ENCODE measurements at places on chromosomes 13 and 19.

GRCh38 chr19:23273022-23273589 lies 22.9 kb upstream of the ZNF724 start:
- DNase-seq: peak; percentile 70

- no peak for DNase-seq
These were observed 6.2 kb downstream of the HSD17B14 start for GRCh38 chr19:48830088-48830487.

- no peak for DNase-seq
These were observed 656.9 kb upstream of the MIR17HG start for GRCh38 chr13:90690458-90691080.

- DNase-seq: no peak
These were observed 17.3 kb downstream of the LCP1 start for GRCh38 chr13:46164661-46165060.

- peak; percentile 92 for DNase-seq
These were observed 2.1 kb upstream of the HOOK2 start for GRCh38 chr19:12777217-12778016.

DNA sequence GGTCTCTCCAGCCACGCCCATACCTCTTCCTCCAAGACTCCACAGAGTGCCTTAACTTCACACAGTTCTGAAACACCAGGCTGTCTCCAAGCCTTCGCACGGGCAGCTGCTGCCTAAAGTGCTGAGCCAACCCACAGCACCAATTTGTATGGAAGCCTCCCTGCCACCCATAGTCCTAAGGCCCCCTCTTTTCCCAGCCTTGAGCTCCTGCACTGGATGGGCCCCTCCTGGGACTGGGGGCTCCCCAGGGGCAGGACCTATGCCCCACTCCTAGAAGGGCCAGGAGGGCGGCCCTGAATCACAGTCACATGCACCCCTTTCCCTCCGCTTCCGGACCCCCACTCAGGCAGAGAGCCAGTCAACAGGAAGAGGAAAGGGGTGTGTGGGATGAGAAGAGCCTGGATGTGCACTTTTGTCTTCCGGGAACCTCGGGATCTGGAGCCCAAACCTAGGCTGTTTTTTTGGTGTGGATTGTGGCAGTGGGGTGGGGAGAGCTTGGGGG lies 5.1 kb upstream of the FCER2 start:
- no peak for DNase-seq

DNA sequence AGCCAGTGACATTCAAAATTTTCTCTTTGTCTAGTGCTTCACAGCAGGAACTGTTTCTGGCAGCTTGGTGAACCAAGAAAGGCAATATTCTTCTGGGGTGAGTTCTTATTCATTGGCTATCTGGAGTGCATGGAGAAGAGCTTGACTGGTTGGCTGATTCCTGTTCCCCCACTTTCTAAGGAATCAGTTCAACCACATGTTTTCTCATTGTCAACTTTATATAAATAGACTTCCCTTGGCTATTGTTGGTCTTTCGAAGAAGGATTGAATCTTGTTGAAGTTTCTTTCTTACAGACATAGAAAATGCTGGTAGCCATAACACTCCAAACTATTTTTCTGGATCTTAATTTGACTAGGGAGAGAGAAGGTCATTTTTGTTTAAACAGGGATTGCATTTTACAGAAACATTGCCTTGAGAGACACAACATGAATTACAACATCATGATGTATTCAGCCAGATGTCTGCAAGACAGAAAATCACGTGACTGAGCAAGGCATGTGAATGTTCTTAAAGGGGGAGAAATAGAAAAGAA lies 85.2 kb downstream of the EDNRB start:
- DNase-seq: no peak

GRCh38 chr13:95536632-95537241 lies 15.8 kb upstream of the CLDN10 start:
- no peak for DNase-seq

- no peak for DNase-seq
These were observed 6.9 kb upstream of the ANGPTL4 start for GRCh38 chr19:8357007-8357521.

GRCh38 chr13:94143624-94144350 lies 335.7 kb downstream of the DCT start:
- no peak for DNase-seq

DNA sequence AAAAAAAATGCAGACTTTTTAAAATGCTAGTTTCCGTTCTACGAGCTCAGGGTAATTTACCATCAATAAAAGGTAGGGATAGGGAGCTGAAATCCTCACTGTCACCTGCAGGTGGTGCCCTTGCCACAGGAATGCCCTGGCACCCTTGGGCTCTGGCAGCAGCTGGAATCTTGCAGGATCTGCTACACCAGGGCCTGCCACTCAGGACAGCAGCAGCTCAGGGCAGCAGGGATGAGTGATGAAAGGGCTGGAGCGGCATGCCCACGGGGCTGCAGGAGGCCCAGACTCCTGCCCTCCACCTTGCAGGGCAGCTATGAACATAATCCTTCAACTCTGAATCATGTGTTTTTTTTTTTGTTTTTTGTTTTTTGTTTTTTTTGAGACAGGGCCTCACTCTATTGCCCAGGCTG lies 54.0 kb downstream of the GNG7 start:
- peak; percentile 82 for DNase-seq

GRCh38 chr19:6239871-6240676 lies 39.7 kb downstream of the MLLT1 start:
- no peak for DNase-seq

DNA sequence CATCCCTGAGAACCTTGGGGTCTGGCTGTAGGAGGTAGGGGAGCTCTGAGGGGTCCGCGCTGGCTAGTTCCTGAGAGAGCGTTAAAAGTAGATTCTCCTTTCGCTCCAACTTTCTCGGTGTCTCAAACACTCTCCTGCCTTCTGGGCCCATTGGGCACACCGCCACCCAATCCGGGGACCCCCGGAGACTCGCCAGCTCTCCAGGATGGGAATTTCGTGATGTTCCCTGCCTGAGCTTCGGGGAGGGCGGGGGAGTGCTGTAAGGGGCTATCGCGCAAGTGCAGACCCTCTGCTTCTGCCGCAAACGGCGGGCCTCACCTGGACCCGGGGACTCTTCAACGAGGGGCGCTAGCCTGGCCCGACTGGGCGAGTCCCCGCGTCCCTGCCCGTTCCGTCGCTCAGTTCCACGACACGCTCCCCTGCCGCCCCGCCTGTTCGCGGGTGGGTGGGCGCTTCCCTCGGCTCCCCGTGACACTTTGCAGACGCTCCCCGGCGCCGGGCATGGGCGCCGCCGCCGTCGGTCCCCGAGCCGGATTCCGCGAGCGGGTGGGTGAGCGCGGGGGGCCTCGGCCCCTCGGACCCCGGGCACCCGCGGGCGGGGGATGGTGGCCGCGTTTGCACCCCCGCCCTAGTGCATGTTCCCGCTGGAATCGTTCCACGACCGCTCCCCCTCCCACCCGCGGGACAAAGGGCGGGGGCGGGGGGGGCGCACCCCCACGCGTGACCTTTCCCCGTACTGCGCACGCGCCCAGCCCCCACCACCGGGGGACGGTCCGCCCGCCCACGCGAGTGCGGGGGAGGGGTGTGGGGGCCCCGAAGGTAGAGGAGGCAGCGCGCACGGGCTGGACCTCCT lies at the start of gene CCDC106:
Gene CCDC106, plus strand, starts transcription at position 481 of the 853 bp plus-strand sequence. CDS start 835 bp downstream, outside the sequence.
- no peak for DNase-seq

GRCh38 chr13:27493981-27494380 lies 43.6 kb upstream of the MTIF3 start:
- DNase-seq: no peak

- no peak for DNase-seq
These were observed 489.1 kb upstream of the TSHZ3 start for GRCh38 chr19:31838163-31838815.

GRCh38 chr13:113927661-113928581 lies 46.0 kb downstream of the C13orf46 start:
- peak; percentile 78 for DNase-seq

DNA sequence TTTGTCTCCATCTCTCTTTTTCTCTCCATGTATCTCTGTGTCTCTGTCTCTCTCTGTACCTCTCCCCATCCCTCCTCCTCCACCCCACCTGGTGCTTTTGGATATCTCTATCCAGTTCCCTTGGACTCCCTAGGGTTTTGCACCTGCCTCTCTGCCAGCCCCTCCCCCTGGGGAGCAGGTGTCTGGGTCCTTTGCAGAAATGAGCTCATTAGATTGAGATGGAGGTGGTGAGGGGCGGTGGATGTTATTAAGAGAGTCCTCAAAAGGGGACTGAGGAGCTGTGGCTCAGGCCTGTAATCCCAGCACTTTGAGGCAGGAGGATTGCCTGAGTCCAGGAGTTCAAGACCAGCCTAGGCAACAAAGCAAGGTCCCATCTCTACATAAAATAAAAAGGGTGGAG lies 2.1 kb downstream of the KCNN4 start:
- no peak for DNase-seq

DNA sequence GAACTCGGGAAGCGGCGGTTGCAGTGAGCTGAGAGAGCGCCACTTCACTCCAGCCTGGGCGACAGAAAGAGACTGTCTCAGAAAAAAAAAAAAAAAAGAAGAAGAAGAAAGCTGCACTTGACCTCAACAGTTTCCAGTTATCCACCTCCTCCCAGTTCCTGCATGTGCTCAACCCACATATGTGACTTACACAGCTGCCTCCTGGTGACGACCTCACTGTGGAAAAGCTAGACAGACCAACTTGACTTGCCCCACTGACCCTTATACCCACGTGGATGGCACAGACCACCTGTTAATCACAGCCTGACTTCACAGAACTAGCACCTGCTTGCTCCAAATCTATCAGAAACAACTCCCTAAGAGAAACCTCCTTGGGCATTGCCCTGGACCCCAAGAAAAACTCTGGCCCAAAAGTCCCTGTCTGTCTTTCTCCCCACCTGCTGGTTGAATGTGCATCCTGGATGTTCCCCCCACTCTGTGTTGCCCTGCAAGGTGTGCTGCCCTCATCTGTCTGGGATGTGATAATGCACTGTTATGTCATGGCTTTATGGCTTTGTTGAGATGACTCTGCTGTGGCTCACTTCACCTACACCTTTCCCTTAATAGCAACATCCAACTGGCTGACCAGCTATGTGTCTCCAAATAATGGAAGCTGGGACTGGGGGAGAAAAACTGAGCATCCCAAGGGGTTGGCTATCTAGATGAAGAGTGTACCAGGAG lies 2.8 kb downstream of the ZNF20 start:
- no peak for DNase-seq

DNA sequence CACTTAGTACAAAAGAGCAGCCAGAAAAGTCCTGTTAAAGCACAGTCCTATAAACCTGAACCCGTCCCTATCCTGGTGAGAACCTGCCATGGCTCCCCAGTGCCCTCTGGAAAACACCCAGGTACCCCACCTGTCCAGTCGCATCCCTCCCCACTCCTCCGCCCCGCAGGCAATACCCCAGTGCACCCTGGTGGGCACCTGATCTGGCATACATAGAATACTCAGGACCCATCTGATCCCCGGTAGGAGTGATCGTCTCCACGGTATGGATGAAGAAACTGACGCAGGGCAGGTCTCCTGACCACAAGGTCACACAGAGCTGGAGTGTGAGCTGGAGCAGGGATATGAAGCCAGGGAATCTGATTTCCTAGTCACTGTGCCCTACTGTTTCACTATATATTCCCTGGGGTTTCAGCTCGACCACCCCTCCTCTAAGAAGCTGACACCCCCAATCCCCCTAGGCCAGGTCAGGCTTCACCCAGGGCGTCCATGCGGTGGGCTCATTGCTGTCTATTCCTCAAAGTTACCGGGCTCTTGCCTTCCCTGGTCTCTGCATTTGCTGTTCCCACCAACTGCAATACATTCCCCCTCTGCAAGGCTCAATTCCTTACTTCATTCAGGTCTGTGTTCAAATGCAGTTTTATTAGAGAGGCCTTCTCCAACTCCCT lies 12.6 kb downstream of the FBXO46 start:
- DNase-seq: no peak

GRCh38 chr13:48448959-48449614 lies 36.2 kb upstream of the LPAR6 start:
- DNase-seq: no peak

GRCh38 chr13:20402881-20403280 lies 122.8 kb downstream of the CRYL1 start:
- DNase-seq: no peak

DNA sequence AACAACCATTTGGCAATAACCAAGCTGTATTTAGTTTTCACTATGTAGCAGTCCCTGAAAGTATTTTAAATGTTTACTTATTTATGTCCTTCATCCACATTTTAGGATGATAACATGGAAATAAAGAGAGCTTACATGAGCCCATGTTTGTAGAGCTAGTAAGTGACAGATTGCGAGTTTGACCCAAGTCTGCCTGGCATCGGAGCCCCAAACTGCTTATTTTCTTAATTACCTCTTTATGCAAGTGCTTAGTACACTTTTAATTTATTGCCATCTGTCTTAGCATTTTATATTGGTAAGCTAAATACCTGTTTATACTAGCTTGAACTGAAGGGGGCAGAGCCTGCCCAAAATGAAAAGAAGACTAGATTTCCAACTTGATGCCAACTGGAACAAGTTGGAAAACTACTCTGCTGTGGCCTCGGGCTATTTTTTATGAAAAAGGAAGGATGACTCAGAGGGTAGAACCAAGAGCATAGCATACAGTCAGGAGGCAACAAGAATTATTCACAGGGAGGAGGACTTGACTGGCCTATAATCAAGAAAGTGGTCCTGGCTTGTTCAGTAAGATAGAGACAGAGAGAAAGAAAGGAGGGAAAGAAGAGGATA lies 150.2 kb downstream of the NDFIP2 start:
- DNase-seq: no peak

GRCh38 chr19:42250666-42251531 lies 4.0 kb downstream of the ERF start:
- peak; percentile 50 for DNase-seq

- DNase-seq: no peak
These were observed 8.4 kb upstream of the RPS15 start for GRCh38 chr19:1429750-1430149.

DNA sequence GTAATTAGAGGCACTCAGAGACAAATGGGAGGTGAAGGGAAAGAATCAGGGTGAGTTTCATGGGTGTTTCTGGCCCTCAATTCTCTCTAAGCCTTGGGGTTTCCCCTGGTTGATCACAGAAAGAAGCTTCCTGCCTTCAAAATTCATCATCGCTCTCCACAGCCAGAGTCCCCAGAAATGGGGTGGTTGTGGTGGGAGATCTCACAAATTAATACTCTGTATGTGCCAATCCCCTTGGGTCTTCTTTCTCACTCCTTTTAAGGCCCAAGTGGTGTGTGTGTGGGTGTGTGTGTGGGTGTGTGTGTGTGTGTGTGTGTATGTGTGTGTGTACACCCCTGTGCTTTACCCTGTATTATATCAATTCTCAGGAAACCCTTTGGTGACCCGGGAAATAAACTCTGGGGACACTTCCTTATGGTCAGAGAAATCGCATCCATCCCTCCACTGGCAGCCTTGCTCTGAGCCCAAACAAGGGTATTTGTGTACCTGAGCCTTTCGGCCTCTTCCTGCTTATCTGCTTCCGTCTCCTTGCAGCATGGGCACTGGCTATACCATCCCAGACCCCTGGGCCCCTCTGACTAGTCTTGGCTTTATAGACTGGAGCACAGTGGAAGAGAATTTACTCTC lies 2.8 kb upstream of the FCGBP start:
- DNase-seq: no peak

- DNase-seq: no peak
These were observed 24.7 kb upstream of the EIF3G start for GRCh38 chr19:10144361-10144760.

GRCh38 chr19:12723381-12723640 lies 421 bp downstream of the TNPO2 start:
- no peak for DNase-seq

- DNase-seq: peak; percentile 90
These were observed 360 bp downstream of the DDX39A start for GRCh38 chr19:14418856-14419105.
